Left lobe of liver (tissue), 2 donors: ENCODE measurements at places on chromosomes 11 and 22. TPM values are rescaled to one million over a fixed set of nuclear protein-coding genes. Genes with fewer than 3 reads are reported as not detected.

The SLC25A45 gene
- 14.5 TPM for total RNA-seq

The CYP2D6 gene
- total RNA-seq: 358 TPM

The SCN3B gene
- not detected for total RNA-seq

The UBE4A gene
- total RNA-seq: 22.8 TPM

The KRTAP5-8 gene
- total RNA-seq: 0.25 TPM

The ZBTB16 gene
- total RNA-seq: 160 TPM

The YAP1 gene
- total RNA-seq: 18.2 TPM

The RASSF10 gene
- total RNA-seq: not detected
